ENCODE measurements at places on chromosomes 16 and 17. TPM values are rescaled to one million over a fixed set of nuclear protein-coding genes. Genes with fewer than 3 reads are reported as not detected.

The MTHFSD gene
- total RNA-seq, result 17.8 TPM

The MEOX1 gene
- 6.9 TPM for total RNA-seq

The CCL5 gene
- 39.5 TPM for total RNA-seq

The ZNF771 gene
- total RNA-seq, result 20.3 TPM

The GALNS gene
- 1.8 TPM for total RNA-seq

The KIFC3 gene
- total RNA-seq, result 6.1 TPM

The KRT14 gene
- total RNA-seq, result 0.52 TPM

The TPSD1 gene
- 0.52 TPM for total RNA-seq

DNA sequence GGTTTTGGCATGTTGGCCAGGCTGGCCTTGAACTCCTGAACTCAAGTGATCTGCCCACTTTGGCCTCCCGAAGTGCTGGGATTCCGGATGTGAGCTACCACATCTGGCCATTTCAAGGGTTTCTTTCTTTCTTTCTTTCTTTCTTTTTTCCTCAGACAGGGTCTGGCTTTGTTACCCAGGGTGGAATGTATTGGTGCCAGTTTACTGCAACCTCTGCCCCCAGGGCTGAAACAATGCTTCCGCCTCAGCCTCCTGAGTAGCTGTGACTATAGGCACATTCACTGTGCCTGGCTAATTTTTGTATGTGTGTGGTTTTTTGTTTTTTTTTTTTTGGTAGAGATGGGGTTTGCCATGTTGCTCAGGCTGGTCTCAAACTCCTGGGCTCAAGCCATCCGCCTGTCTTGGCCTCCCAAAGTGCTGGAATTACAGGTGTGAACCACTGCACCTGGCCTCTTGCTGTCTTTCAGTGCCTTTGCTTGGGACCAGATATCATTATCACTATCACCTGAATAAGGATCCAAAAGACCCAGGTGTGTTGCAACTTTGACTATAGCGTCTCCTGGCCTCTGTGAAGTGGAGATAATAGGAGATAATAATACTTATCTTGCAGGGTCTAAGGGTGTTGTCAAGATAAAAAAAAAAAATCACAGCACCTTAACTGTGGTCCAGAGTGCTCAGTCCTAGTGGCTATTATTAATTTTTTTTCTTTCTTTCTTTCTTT, 3.2 kb downstream of the FCSK start:
- DNase-seq, result no peak

DNA sequence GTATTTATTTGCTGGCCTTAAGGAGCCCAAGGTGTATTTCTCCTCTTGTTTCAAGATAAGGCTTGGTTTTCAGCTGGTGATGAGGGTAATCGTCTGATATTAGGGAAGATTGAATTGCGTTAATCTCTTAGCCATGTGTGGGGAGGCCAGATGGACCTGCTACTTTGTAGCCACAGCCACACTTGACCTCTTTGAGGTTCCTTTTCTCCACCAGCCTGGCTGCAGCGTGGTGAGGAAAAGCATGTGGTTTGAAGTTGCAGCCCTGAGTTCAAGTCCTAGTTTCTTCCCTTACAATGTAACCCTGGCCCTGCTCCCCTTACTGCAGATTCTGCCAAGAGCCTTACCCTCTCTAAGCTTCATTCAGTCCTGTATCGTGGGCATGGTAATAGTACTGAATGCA, 3.1 kb downstream of the MINK1 start:
- DNase-seq, result no peak

GRCh38 chr16:56601325-56601724, 7.1 kb upstream of the MT2A start:
- DNase-seq, result no peak

DNA sequence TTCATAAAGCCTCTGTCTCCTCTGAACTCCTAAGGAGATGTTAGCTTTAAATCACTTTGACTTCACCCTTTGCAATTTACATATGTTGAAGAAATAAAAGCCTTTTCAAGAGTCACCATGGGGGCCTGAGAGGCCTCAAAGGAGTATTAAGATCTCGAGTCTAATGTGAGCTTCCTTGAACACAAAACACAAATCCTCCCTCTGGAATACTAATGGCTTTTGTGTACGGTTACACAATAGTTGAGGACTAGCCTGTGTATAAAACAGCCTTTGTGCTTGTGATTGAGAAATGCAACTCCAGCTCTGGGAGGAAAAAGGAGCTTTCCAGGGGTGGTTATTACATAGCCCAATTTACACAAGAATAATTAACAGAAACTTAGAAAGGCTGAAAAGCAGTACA, 1140.2 kb downstream of the CDH11 start:
- DNase-seq, result no peak

- no peak for DNase-seq
These were observed 430.5 kb upstream of the XYLT1 start for GRCh38 chr16:17901309-17901708.

GRCh38 chr17:11378506-11378905, 137.5 kb downstream of the SHISA6 start:
- DNase-seq, result no peak

- no peak for DNase-seq
These were observed 40.0 kb upstream of the DLX4 start for GRCh38 chr17:49928837-49929475.

DNA sequence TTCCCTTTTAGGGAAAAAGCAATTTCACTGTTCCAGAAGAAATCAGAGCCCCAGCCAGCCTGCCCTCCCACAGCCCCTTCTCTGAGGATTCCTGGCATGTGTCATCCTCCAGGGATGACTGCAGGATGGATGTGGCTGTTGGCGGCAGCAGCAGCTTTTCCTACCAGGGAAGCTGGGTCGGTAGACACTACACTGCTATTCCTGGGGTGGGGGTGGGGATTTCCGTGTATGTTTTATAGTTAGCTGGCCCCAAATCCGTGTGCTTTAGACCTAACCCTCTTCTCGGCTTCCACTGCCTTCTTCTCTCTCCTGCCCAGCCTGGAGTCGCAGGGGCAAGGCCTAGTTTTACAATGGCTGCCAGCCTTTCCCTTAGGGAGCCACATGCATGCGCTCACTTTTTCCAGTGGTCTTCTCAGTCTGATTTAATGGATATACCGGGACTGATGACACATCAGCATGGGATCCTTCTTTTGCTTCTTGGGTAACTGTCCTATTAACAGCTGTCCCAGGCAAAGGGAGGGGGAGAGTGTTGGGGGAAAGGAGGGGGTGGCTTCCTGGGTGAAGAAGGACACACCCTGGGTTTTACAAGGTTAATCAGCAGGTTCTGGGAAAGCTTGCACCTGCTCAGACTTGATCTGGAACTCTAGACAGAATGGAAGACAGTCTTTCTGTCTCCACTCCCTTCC, 2.7 kb upstream of the NFE2L1 start:
- no peak for DNase-seq
